ENCODE measurements at places on chromosomes 3 and 15.

- DNase-seq: no peak
Observed at GRCh38 chr3:152260026-152260425, 8.7 kb upstream of the MBNL1 start.

- peak; percentile 11 for DNase-seq
Observed at GRCh38 chr15:101444807-101445508, 44.5 kb downstream of the PCSK6 start.

- no peak for DNase-seq
Observed at GRCh38 chr15:26070095-26070532, 207.0 kb upstream of the ATP10A start.

DNA sequence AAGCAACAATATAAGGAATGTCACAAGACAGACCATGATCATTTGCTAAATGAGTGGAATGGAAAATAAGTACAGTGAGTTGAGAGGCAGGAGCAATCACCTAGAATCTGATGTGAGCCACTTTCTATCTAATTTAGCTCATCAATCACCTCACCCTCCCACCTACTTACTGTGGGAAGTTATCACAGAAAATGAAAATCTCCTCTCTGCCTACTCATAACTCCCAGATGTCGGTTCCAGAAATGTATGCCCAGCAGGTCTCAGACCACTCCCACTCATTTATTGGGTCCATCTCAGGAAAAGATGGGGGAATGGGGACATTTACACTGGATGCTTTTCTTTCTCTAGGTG lies 270.9 kb downstream of the FHIT start:
- DNase-seq: no peak

GRCh38 chr15:59232476-59232875 lies 25.8 kb downstream of the LDHAL6B start:
- no peak for DNase-seq

DNA sequence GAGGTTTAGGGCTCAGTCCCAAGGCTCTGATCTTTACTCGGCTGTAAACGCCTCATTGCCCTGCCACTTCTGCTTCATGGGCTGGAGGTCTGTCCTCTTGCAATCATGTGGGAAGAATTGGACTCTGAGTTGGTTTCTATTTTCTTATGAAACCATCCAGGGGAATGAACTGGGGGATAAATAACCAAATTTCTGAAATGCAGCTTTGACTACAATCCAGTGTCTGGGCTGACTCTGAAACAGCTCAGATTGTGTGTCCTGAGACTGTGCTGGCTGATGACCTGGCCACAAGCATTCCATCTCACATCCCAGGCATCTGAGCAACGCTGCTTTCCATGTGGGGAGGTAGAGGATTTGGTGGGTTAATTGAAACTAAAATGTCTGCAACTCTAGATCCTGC lies 71.0 kb upstream of the GALNT15 start:
- no peak for DNase-seq

GRCh38 chr3:52532838-52533622 lies 627 bp downstream of the NT5DC2 start:
- peak; percentile 78 for DNase-seq

DNA sequence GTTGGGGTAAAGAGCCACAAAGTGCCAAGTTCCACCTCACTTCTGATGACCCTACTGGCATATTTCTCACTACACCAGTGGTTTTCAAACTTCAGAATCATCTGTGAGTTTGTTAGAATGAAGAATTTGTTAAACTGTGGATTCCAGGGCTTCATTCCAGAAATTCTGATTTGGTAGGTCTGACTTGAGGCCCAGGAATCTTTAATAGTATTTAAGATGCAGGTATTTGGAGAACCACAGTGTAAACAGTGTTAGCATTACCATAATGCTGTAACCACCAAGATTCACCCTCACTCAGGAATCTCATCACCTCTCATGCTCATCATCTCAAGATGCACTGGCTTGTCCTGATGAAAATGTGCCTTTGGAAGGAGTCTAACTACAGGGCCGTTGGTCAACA lies 6.0 kb downstream of the KCNMB3 start:
- DNase-seq: no peak

GRCh38 chr15:56913670-56914069 lies 4.8 kb upstream of the TCF12 start:
- no peak for DNase-seq

- no peak for DNase-seq
Observed at GRCh38 chr15:87487484-87487883, 769.1 kb downstream of the NTRK3 start.

DNA sequence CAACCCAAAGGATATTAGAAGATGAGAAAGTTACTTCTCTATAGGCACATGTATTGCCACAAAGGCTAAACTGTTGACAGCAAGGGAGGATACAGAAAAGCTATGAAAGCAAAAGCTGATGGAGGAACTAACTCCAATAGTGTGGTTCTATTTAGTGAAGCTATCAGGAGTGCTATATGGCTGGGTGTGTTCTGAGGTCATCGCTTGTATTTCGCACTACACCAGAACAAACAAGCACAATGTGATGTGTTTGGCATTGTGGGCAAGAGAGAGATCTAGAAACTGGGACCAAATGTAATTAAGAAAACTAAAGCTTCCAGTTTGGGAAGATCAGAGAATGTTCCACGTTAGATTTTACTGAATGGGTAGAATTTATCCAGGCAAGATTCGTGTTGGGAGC lies 220.4 kb upstream of the UMPS start:
- DNase-seq: no peak

GRCh38 chr3:71984843-71985613 lies 200.1 kb upstream of the PROK2 start:
- no peak for DNase-seq

- no peak for DNase-seq
Observed at GRCh38 chr3:167733961-167734497, 663 bp downstream of the PDCD10 start.

- no peak for DNase-seq
Observed at GRCh38 chr3:139286825-139287224, 57.0 kb upstream of the MRPS22 start.

DNA sequence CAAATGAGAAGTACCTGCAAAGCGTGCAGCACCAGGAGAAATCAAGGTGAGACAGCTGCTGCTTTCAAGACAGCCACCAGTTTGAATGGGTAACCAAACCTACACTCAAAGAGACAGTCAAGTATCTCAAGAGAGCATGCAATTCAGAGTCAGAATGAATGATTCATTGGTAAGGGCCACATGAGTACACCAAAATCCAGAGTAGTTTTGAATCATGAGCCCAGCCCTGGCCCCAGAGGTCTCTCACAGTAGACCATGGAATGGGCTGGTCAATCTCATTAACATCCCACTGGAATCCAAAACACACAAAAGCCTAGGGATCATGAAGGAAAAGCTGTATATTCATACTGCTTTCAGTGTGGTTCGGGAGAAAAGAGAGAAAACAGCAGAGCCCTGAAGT lies 242.8 kb downstream of the TBL1XR1 start:
- DNase-seq: no peak

GRCh38 chr15:84817466-84818081 lies 418 bp downstream of the ALPK3 start:
- peak; percentile 75 for DNase-seq

- no peak for DNase-seq
Observed at GRCh38 chr15:40269604-40270003, 13.3 kb downstream of the ANKRD63 start.

DNA sequence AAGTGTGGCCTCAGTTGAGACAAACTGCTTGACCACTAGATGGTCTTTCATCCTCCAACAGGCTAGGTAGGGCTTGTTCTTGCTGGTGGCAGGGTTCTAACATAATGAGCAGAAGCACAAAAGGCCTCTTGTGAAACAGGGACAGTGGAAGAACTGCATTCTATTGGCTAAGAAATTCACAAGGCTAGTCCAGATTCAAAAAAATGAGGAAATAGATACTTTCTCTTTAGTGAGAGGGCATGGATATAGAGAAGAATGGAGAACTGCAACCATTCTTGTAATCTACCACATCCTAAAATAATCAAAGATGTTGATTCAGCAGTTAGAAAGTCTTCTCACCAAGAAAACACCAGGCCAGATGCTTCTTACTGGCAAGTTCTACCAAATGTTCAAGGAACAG lies 143.7 kb upstream of the LRIG1 start:
- DNase-seq: no peak

GRCh38 chr3:114827495-114827894 lies 319.6 kb downstream of the ZBTB20 start:
- no peak for DNase-seq

- DNase-seq: no peak
Observed at GRCh38 chr3:192545333-192545732, 182.0 kb downstream of the FGF12 start.

- no peak for DNase-seq
Observed at GRCh38 chr3:102570511-102570910, 135.7 kb downstream of the ZPLD1 start.

DNA sequence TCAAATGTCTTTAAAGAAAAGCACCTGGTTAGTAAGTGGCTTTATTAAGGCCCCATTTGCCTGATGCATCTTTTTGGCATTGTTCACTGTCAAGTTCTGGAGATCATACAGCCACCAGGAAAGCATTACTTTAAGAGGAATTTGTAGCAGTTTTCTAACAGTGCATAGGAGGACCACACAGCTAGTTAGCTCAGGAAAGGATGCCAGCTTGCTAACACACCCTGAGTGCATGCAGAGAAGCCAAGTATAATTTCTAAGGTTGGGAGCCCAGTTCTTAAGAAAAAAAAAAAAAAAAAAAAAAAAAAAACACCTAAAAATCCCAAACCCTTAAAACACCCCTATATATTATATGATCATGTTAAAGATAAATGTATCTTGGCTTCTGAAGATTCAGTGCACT lies 102.0 kb upstream of the FEZF2 start:
- no peak for DNase-seq

- no peak for DNase-seq
Observed at GRCh38 chr15:47732248-47732647, 14.9 kb downstream of the SEMA6D start.

GRCh38 chr15:77415450-77416147 lies 4.3 kb downstream of the PEAK1 start:
- no peak for DNase-seq

DNA sequence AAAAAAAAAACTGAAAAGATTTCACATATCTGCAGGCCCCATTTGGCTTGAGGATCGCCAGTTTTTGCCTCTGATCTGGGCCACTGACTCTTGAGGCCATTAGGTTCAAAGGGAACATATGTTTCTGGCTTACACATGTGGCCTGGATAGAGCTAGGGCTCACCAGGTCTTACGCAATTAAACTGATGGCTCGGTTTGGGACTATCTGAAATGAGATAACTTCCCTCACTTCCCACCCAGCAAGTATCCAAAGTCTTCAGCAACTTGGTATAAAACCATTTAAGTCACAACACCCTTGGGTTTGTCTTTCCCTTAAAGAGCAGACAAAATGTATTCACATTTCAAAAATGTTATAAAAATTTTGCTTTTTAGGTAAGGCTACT lies 36.3 kb downstream of the LRIG1 start:
- DNase-seq: no peak

- DNase-seq: no peak
Observed at GRCh38 chr3:110564674-110565073, 506.9 kb upstream of the NECTIN3 start.

DNA sequence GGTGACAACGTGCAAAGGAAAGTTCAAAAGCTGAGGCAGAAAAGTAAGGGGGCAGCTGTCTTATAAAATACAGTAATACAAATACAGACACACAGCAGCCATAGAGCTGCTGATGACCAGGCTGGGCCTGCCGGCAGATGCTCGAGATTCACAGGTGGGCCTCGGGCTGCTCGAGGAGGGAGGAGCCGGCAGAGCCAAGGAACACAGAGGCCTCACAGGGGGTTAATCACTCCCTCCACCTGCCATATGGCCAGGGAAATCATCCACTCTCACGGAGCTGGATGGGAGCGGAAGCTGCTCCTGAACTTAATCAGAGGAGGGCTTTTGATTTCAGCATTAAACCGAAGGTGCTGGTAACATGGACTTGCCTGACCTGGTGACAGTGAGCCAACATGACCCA lies 29.6 kb upstream of the MGLL start:
- DNase-seq: no peak

DNA sequence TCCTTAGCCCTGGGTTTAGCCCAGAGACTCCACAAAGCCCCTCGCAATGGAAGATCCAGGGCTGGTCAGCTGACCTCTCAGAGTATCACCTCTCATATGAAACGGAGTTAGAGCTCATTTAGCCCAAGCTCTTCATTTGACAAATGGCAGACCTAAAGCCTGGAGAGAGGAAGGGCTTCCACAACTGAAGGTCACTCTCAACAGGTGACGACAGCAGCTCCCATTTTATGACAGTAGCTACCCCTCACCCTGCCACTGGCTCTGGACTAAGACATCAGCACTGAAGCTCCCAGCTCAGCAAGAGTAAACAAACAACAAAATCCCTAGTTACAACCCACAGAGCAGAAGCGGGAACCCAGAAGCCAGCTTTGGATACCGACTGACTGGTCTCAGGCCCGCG lies 33.7 kb downstream of the TLE3 start:
- no peak for DNase-seq

GRCh38 chr15:62920682-62921502 lies 121.7 kb upstream of the TPM1 start:
- DNase-seq: no peak

DNA sequence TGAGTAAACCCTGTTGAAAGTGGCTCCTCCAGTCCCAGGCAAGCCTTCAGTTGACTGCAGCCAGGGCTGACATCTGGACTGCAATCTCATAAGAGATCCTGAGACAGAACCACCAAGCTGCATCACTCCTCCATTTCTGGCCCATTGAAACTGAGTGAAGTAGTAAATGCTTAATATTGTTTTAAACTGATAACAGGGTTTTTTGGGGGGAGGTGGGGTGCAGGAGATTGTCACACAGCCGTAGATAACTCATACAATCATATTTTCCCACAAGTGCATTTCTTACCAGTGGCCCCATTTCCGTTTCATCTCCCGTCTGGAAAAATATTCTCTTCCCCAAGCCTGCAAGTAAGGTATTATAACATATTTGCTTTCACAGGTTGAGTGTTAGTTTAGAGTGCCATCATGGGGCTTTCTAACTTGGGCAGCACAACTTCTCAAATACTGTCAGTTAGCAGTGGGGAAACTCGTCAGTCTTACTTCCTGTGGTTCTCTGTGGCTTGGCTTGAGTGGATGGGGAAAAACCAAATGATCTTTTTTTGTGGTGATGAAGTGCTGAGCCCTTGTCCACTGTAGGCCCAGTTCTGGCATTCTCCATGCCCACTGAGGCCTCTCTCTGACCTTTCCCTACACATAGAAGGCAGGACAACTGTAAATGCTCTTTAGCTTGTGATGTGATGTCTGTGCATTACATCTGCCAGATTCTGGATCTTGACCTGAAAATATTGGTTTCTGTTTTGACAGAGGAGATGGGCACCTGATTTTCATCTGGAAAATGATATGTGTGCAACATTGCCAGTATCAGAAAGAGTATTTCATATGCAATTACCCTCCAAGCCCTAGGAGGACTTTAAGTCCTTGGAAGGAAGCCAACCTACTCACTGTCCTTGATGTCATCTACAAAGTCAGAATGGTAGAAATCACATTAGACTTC lies 90.1 kb upstream of the BHLHE40 start:
- DNase-seq: no peak

DNA sequence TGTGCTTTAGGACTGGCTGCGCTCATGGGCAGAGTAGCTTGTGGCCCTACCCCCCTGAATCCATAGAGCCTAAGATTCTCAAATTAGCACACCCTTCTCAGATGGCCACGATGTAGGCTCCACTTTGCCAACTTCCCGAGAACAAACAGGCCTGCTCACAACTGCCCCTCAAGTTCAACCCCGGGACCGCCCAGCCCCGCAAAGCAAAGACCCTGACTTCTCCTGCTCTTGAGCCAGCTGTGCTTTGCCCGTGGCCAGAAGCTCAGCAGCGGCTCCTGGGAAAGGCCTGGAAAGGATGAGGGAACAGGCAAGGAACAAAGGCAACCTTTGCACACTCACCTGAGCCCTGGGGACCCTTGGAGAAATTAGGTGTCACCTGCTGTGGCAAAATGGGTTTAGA lies 32.0 kb downstream of the CYP11A1 start:
- no peak for DNase-seq

- DNase-seq: peak; percentile 74
Observed at GRCh38 chr3:120425572-120426250, 25.1 kb downstream of the FSTL1 start.

Data from coronary artery (tissue), 2 donors.